GM19239 (cell line): ENCODE measurements at places on chromosomes 2 and 18.

DNA sequence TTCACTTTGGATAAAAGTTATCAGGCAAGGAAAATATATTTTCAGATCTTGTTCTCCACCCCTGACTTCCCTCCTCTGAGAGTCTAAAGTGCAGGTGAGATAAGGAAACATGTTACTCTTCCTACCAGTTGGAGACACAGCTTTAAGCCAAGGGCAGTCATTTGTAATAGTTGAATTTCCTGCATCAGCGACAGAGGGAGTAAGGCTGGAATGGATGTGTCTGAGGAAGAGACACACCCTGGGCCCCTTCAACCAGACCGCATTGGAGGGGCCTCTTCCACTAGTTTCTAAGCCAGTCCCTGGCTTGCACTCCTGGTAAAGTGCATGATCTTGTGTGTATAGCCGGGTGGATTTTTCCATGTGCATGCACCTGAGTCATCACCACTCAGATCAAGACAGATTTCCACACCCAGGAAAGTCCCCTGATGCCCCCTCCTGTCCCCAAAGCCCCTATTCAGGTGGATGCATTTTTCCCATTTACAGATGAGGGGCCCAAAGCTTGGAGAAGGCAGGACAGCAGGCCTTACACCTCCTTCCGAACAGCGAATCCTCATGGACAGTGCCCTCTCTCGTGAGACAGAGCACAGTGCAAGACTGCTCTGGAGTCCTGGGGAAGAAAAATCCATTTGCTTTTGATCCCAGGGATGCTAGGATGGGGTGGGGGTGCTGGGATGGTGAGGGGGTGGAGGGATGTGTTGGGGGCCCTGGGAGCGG lies 66.7 kb upstream of the SH3RF3 start:
- no peak for DNase-seq

GRCh38 chr18:68219872-68220271 lies 495.0 kb downstream of the TMX3 start:
- no peak for DNase-seq

GRCh38 chr2:190615555-190616200 lies 33.2 kb upstream of the NAB1 start:
- no peak for DNase-seq

DNA sequence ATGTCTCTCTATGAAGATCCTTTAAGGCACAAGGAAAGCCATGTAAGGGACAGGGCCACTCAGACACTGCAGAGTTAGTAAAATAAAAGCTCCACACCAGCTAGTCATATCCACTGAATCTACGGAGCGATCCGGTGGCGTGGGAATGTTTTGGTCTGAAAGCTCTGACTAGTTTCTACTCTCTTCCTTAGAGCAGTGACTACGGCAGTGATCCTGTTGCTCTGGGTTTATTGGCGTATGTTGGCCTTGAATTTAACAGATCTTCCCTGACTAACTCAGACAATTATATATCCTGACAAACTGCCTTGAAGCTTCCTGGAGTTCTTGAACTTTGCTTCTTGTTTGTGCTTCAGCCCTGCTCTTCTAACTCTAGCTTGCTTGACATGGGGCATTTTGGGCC lies 115.3 kb upstream of the FZD5 start:
- no peak for DNase-seq

DNA sequence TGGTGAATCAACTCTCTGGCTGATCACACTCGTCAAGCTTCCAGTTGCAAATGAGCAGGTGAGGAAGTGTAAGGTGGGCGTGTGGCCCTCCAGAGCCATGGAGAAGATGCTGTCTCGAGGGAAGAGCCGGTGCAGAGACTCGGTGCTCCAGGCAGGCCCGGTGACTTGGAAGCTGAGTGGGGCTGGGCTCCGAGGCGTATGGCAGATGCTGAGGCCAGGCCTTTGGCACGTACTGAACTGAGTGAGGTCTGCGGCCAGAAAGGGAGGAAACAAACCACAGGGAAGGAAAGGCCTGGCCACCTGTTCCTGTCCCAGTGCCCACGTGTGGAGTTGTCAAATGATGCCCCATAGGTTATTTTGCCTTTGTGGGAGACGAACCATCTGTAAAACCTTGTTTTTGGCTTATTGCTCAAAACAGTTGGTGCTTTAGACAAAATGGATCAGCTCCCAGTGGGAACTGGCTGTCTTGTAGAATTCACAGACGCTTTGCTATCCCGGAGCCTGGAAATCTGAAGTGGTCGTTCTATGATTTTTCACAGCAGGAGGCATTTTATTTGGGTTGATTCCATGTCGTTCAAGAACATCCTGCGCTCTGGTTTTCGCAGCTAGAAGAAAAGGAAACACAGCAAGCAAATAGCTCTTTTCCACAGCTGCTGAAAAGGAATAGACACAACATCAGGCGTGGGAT lies 117.5 kb upstream of the TMEM18 start:
- DNase-seq, result no peak

- DNase-seq, result no peak
Observed at GRCh38 chr2:112096098-112096497, 41.0 kb downstream of the TMEM87B start.

GRCh38 chr18:74453642-74454198 lies 3.4 kb downstream of the DIPK1C start:
- no peak for DNase-seq

GRCh38 chr2:217150236-217150635 lies 290.4 kb upstream of the TNP1 start:
- DNase-seq, result no peak

GRCh38 chr2:109065391-109065734 lies 63.6 kb upstream of the SH3RF3 start:
- DNase-seq, result no peak

GRCh38 chr2:221293949-221294742 lies 278.0 kb downstream of the EPHA4 start:
- DNase-seq, result no peak

- no peak for DNase-seq
Observed at GRCh38 chr2:186691231-186691630, 2.6 kb upstream of the FAM171B start.

GRCh38 chr2:161556440-161556839 lies 67.8 kb upstream of the SLC4A10 start:
- no peak for DNase-seq

- DNase-seq, result no peak
Observed at GRCh38 chr2:44324971-44325426, 36.3 kb downstream of the PREPL start.

GRCh38 chr18:74294526-74294925 lies 2.8 kb upstream of the CYB5A start:
- no peak for DNase-seq

- no peak for DNase-seq
Observed at GRCh38 chr2:239602290-239603282, 201.8 kb upstream of the HDAC4 start.
